Kidney epithelial cell (primary cell): ENCODE measurements at places on chromosomes 5 and 9. TPM values are rescaled to one million over a fixed set of nuclear protein-coding genes. Genes with fewer than 3 reads are reported as not detected.
A peak's percentile ranks its signal among the peaks of the same experiment; 100 is the strongest.

- DNase-seq = no peak
Observed at GRCh38 chr5:160441311-160441781, 19.7 kb downstream of the PTTG1 start.

DNA sequence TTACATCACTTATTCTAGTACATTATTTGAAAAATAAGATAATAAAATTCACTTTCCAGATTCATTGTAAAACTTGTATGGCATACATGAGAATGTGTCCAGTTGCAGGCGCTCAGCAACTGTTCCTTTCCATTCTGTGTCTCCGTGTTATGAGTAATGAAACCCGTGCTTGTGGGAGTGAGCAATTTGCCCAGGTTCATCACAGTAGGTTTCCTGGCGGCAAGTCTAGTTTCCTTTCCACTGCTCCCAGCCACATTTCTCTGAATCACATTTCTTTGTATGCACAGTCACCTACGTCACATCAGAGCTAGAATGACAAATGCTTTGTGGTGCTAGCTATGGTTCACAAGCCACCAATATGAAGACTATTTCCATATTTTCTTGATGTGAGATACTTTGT lies 39.9 kb downstream of the MOCS2 start:
- peak; percentile 44 for DNase-seq

Gene FYB1
- total RNA-seq = not detected in 2 replicates

- DNase-seq = no peak
Observed at GRCh38 chr5:157520911-157521703, 54.5 kb downstream of the ADAM19 start.
